ENCODE measurements at places on chromosomes 16 and 17.

GRCh38 chr17:83178533-83179304 lies 99.3 kb downstream of the METRNL start:
- DNase-seq = no peak

- no peak for DNase-seq
These were observed 6.3 kb downstream of the CRHR1 start for GRCh38 chr17:45790296-45790922.

GRCh38 chr17:32266389-32267301 lies 1.0 kb downstream of the RHBDL3 start:
- DNase-seq = no peak

- no peak for DNase-seq
These were observed 237.7 kb downstream of the CDH13 start for GRCh38 chr16:82864332-82865040.

DNA sequence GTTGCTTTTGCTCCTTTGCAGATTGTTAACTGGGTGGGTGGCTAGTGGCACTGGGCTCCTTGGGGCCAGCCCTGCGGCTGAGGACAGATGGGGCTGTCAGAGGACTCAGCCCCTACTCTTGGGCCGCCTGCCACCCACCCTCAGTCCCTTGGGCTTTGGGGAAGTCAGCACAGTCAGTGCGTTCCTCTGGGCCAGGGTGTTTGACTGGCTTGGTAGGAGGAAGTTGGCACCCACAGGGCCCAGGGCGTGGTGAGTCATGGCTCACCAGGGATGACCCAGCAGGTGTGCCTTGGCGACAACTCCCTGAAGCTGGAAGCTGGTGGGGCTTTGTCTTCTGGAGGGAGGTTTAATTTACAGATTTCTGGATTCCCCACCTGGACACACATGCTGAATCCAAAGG lies 32.4 kb downstream of the HAPSTR1 start:
- no peak for DNase-seq

GRCh38 chr17:43412166-43412565 lies 13.4 kb downstream of the ARL4D start:
- DNase-seq = no peak

- DNase-seq = no peak
These were observed 772 bp upstream of the PHAF1 start for GRCh38 chr16:67108931-67109406.

- DNase-seq = peak; percentile 59
These were observed 13.0 kb upstream of the SALL1 start for GRCh38 chr16:51163894-51164566.

- no peak for DNase-seq
These were observed 1.4 kb upstream of the CTCF start for GRCh38 chr16:67560827-67561342.

- DNase-seq = peak; percentile 98
These were observed 336.4 kb downstream of the SEC14L1 start for GRCh38 chr17:77476931-77477805.

- DNase-seq = no peak
These were observed 34.7 kb downstream of the EPN2 start for GRCh38 chr17:19271780-19272357.

DNA sequence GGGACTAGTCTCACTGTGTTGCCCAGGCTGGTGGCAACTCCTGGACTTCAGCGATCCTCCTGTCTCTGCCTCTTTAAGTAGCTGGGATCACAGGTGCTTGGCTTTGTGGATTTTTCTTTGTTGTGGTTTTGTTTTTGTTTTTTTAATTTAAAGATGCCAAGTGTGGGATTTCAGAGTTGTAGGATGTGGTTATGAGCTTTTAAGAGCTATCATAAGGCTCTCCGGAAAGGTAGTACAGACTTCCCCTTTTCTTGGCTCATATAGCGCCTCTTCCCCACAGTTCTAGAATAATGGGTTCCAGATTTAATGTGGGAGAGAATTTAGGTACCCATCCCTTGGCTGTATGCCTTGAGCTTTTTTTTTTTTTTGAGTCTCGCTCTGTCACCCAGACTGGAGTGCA lies 17.1 kb downstream of the AKAP1 start:
- DNase-seq = no peak

- no peak for DNase-seq
These were observed 208.2 kb downstream of the FTO start for GRCh38 chr16:53912155-53912554.

DNA sequence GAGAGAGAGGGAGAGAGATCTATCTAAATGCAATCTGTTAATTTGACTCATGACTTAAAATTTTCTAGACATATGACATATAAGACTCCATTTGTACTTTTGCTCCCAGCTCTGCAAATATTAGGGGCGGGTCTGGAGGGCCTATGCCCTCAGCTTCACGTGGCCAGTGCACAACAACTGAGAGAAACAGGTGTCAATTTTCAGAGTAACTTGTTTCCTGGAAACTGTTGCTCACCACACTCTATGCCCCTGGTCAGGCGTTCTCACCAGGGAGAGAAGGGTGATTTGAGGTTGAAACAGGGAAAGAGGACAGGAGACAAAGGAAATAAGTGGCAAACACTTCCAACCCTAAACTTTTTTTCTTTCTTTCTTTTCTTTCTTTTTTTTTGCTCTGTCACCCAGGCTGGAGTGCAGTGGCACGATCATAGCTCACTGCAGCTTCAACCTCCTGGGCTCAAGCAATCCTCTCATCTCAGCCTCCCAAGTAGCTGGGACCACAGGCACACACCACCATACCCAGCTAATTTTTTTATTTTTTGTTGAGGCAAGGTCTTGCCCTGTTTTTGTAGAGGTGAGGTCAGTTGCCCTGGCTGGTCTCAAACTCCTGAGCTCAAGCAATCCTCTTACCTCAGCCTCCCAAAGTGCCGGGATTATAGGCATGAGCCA lies 270.0 kb downstream of the SLC39A11 start:
- no peak for DNase-seq

- DNase-seq = no peak
These were observed 16.1 kb downstream of the ABCA3 start for GRCh38 chr16:2324296-2324859.

DNA sequence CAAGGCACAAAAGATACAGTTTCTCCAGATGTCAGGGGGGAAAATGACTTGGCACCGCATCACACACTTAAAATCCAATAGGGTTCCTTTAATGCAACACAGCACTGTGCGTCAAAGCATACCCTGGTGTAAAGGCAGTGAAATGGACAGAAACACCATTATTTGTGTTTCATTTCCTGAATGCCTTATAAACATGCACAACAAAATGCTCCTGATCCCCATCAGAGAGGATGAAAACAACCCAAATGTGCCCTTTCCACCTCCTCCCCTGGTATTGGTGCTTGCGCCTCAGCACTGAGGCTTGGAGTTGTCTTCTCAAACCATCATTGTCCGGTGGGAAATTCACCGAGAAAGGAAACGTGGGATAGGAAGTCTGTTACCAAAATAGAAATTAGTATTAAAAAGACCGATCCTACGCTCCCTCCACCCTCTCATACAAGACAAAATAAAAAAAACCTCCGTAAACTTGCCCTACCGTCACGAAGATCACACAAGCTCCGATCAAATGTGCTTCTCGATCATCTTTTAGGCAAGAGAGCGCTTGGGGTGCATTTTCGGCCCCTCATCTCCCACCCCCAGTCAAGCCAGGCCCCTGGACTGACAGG lies 722 bp downstream of the CDC27 start:
- peak; percentile 49 for DNase-seq

DNA sequence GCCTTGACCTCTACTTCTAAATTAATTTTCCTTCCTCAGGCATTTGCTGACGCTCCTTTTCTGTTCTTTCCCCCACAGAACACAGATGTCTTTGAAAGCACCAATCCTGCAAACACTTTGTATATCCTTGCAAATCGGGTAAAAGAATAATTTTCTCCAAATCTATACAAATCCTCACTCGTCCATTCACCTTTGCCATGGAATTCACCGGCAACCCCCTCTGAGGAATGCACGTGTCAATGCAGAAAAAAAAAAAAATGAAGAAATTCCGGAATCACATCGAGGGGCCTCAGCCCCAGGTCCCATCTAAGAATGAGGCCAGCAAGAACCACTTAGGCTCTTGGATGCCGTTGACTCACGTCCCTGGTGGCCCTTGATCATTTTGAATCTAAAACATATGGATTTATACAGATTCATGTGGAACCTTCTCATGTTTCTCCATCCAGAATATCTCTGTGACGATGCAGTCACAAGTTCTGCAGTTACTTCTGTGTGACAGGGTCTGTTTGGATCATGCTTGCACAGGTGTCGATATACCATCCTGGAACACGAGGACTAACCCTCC lies 136.9 kb downstream of the RBFOX3 start:
- peak; percentile 12 for DNase-seq

DNA sequence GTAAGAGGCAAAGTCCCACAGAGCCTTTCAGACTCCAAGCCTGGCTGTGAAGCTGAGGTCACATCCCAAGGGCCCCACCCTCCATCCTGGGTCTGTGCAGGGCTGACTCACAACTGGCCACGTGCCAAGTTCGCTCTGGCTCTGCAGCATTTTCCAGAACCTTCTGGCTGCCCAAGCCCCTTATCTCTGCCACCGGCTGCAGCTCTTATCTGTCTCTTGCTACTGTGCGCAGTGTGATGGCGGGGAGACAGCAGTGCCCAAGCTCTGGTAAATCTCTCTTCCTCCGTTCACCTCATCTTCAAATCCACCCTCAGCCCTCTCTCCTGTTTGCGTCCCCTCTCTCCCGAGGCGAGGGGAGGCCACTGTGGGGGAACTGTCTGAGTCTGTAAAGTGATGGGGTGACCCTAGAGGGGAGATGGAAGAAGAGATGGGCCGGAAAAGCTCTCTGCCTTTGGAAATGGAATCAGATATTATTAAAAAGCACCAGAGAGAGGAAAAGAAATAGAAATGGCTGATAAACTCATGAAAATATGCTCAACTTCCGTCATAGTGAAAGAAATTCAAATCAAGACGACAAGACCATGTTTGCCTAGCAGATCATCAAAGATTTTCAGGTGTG lies 162.7 kb upstream of the CDC42EP4 start:
- DNase-seq = peak; percentile 63

DNA sequence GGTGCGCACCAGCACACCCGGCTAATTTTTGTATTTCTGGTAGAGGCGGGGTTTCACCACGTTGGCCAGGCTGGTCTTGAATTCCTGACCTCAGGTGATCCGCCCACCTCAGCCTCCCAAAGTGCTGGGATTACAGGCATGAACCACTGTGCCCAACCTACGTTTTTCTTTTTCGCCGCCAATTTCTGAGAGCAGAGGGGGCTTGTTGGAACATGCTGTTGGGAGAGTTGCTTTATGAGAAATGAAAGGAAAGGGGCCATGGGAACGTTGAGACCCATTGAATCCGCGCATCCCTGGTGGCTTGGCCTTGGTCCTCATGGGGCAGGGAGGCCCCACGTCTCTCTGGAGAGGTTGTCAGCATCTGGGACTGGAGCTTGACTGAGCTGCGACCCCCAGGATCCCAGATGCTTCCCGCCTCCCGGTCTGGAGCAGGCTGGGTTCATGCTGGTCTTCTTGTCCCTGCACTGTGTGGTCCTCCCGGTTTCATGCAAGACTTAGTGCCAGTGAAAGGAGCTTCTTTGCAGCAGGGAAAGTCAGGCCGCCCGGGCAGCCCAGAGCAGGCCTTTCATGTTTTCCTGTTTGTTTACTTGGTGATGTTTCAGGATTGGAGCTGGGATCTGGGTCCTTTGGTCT lies 22.8 kb downstream of the CRISPLD2 start:
- no peak for DNase-seq

GRCh38 chr17:50354776-50355175 lies 8.8 kb downstream of the XYLT2 start:
- DNase-seq = no peak

DNA sequence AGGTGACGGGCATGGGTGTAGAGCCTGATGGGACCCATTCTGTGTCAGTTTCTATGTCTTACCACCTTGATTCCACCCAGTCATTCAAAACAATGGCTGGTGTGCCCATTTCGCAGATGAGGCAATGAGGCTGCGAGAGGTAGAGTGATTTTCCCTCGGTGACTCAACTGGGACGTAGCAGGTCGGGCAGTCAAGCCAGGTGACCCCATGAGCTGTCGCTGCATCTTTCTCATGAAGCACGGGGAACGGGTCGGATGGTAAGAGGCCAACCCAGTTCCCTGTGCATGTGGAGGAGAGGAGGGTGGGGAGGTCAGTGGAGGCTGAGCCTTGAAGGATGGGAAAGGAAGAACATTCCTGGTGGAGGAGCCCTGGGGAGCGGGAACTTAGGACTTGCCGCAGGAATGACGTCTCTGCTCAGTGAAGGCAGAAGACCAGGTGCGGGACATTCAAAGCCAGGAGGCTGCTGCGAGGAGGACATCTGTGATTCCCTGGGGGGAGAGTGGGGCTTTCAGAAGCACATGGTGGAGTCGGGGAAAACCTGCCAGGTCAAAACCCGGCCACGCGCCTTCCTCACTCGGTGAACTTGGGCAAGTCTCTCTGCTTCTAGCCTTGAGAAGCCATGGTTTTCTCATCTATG lies 1.1 kb downstream of the IL21R start:
- DNase-seq = peak; percentile 13

DNA sequence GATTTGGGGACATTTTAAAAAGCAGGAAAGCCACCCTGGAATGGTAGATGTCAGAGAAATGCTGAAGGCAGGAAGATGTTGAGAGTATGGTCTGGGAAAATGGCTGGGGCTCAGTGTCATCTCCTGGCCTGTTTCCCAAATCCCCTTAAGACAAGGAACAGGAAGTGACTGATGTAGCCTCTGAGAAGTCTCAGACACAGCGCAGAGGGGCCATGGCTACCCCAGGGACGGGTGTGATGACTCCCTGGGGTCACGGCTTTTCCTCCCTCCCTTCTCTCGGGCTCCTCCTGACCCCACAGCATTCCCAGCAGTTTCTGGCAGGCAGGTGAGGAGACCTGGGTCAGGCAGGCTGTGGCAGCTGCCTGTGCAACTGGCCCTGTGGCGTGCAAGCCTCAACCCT lies 45.4 kb downstream of the RAP1GAP2 start:
- DNase-seq = peak; percentile 62

DNA sequence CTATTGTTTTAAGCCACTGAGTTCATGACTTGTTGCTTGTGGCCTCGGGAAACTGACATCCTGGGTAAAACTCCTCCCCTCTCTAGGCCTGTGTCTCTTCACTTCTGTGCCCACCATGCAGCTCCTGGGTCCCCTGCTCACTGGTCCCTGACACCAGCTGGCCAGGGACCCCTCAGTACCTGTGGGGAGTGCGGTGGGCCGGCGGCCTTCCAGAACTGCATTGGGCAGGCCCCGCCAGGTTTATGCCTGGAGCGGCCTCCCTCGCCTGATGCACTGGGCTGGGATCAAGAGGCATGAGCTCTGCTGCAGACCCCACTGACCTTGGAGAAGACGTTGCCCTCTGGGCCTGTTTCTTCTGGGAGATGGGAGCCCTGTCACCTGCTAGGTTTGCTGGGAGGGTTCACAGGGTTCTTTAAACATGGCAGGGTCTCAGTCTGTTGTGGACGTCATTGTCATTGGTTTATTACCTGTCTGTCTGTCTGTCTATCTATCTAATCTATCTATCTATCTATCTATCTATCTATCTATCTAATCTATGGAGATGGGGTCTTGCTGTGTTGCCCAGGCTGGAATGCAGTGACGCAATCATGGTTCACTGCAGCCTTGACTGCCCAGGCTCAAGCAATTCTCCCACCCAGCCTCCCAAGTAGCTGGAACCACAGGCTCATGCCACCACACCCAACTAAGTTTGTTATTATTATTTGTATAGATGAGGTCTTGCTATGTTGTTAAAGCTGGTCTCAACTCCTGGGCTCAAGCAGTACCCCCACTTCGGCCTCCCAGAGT lies 21.5 kb upstream of the RMI2 start:
- no peak for DNase-seq
